ENCODE measurements at places on chromosomes 3 and 15. TPM values are rescaled to one million over a fixed set of nuclear protein-coding genes. Genes with fewer than 3 reads are reported as not detected.

GRCh38 chr3:52220380-52221026, 4.9 kb downstream of the TLR9 start:
- DNase-seq = peak; percentile 80

- DNase-seq = no peak
Measured at GRCh38 chr3:17459470-17459993, 282.9 kb downstream of the TBC1D5 start.

The ADAMTS9 gene
- total RNA-seq = not detected

DNA sequence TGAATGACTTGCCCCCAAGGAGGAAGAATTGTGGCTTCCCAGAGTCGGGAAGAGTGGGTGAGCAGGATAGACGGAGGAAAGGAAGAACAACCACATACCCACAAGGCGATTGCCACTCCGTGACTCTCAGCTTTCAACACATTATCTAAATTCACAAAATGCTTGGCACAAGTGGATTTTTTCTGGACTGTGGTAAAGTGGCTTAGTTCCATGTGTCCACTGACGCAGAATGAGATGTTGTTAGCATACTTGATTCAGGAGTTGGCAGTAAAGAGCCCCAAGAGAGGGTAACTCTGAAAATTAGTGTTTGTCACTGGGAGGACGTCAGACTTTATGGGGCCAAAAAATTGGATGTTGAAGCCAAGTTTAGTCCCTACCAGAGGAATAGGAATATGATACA, 198.8 kb upstream of the CTNNB1 start:
- no peak for DNase-seq

The TUSC7 gene
- total RNA-seq = not detected

GRCh38 chr3:31729573-31729972, 196.8 kb downstream of the STT3B start:
- DNase-seq = no peak

DNA sequence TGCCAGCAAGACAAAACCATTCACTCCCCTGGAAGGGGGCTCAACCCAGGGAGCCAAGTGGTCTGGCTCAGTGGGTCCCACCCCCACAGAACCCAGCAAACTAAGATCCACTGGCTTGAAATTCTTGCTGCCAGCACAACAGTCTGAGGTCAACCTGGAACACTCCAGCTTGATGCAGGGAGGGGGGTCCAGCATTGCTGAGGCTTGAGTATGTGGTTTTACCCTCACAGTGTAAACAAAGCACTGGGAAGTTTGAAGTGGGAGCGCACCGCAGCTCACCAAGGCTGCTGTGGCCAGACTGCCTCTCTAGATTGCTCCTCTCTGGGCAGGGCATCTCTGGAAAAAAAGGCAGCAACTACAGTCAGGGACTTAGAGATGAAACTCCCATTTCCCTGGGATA, 81.7 kb downstream of the MSL2 start:
- no peak for DNase-seq

The NR2E3 gene
- total RNA-seq = not detected

- no peak for DNase-seq
Measured at GRCh38 chr3:34248352-34248751, 449.9 kb downstream of the PDCD6IP start.

- no peak for DNase-seq
Measured at GRCh38 chr3:98730338-98730737, 32.8 kb upstream of the ST3GAL6 start.

The LEKR1 gene
- total RNA-seq = 2.9 TPM

GRCh38 chr15:74318376-74319137, 48.9 kb downstream of the CYP11A1 start:
- DNase-seq = no peak

GRCh38 chr3:119352034-119352609, 57.9 kb downstream of the ARHGAP31 start:
- peak; percentile 28 for DNase-seq

- peak; percentile 89 for DNase-seq
Measured at GRCh38 chr3:49719214-49719884, at the start of gene AMIGO3. Gene AMIGO3 (minus strand): TSS chr3:49719684. CDS start chr3:49719465, 219 bp downstream.

The ARHGAP11A gene
- 7.5 TPM for total RNA-seq

- no peak for DNase-seq
Measured at GRCh38 chr3:115381573-115381912, 234.5 kb upstream of the ZBTB20 start.

- DNase-seq = no peak
Measured at GRCh38 chr3:176969066-176969465, 228.2 kb downstream of the TBL1XR1 start.

The LIPC gene
- total RNA-seq = not detected

GRCh38 chr3:181623924-181624694, 87.6 kb upstream of the SOX2 start:
- no peak for DNase-seq

- no peak for DNase-seq
Measured at GRCh38 chr3:15654127-15654526, 52.6 kb downstream of the BTD start.

- DNase-seq = no peak
Measured at GRCh38 chr3:133967992-133968892, 61.5 kb downstream of the SLCO2A1 start.

DNA sequence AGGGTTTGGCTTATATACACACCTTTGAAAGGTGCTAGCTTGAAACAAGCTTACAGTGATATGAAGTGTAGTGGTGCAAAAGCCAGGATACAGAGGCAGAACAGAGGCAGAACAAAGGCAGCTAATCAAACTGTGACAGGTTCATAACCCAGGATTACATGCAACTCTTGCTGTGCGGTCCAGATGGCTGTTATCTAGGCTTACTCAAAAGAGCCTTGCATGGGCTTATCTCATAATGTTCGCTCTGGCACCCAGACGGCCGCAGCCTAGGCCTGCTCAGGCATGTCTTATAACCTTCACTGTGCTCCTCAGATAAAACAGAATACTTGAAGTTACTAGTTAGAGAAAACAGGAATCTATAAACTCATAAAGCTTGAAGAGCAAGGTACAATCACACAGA, 22.8 kb upstream of the NOX5 start:
- DNase-seq = no peak

GRCh38 chr3:126664591-126665214, 9.8 kb upstream of the TXNRD3 start:
- DNase-seq = no peak

DNA sequence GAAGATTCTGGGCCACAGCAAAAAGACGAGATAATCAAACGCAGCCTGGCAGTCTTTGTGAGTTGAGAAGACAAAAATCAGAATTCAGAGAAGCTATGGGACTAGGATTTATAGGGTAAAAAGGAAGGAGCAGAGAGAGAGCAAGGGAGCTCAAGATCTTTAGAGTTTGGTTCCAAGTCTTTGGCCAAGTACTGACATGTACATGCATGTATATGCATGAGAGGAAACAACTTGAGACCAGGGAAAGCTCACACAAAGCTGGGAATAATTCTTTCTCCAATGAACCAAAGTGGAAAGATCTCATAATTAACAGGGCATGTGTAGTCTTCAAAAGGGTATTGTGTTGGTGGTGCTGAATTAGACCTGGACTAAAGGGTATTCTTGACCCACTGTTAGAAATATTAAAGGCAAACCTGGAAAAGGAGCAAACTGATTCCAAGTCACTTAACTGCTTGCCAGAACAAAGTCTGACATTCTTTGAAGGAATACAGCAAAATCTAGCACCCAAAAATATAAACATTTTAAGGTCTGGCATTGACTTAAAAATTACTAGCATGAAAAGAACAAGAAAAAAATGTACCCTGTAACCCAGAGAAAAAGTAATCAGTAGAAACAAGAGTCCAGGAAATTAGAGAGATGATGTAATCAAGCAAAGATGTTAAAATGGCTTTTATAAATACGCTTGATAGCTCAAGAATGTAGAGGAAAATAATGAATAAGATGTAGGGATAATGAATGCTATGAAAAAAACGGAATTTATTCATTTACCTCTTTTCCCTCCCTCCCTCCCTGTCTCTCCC, 226.0 kb upstream of the CGNL1 start:
- DNase-seq = no peak

DNA sequence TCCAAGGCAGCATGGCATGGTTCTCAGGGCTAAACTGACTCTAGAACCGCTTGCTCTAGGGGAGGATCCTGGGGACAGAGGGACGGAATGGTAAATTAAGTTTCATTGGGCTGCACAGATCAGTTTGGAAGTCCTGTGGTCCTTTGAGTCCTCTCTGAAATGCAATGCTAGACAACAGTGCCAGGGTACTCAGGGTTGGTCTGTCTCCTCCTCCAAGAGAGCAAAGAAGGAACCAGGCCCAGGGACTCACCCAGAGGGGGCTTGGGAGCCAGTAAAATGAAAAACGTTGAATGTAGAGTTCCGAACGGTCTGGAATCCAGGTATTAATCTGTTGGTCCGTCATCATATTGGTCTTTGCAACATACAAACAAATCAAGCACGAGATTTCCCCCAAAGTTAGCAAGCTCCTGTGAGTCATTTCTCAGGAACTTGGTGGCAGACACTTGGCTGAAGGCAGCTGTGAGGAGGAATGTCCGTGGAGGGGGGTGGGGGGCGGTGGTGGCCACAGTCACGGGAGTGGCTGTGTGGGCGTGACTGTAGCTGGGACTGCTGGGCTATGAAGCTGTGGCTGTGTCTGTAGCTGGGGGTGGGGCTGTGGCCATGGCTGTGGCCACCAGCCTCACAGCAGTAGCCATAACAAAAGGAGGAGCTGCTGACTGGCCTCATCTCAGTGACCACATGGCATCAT, 361.0 kb downstream of the SHQ1 start:
- no peak for DNase-seq

- no peak for DNase-seq
Measured at GRCh38 chr3:11522953-11523571, 120.7 kb downstream of the VGLL4 start.

DNA sequence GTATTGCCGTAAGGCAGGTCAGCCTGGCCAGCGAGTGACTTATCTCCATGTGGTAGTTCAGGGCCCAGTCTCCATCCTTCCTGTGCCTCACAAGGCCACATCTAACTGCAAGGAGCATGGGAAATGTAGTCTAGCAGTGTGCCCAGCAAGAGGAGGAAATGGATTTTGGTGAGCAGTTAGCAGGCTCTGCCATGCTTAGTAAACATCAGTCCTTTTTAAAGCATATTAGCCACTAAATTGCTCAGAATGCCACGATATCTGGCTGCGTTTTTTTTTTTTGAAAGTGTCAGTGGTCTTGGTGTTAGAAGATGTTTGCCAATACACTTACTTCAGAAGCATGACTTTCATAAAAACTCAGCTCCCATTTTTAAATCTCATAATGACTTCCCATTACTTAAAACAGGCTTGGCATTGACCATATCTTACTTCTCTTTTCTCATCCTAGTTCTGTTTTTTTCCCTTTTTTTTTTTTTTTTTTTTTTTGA, 470.2 kb upstream of the TPRG1 start:
- DNase-seq = no peak

- no peak for DNase-seq
Measured at GRCh38 chr3:110021659-110022058, 684.3 kb upstream of the DPPA4 start.

- no peak for DNase-seq
Measured at GRCh38 chr15:64776402-64776786, 1.0 kb upstream of the RBPMS2 start.

The FBXW12 gene
- not detected for total RNA-seq

Data from activated B cell treated with CpG ODN at 0.5 μM for 24 hours (primary cell).